ENCODE measurements at places on chromosomes 1 and 21. TPM values are rescaled to one million over a fixed set of nuclear protein-coding genes. Genes with fewer than 3 reads are reported as not detected.

- DNase-seq = no peak
Measured at GRCh38 chr1:7845761-7846160, 7.1 kb downstream of the UTS2 start.

DDX59 gene
- 39.9 TPM for total RNA-seq

DNA sequence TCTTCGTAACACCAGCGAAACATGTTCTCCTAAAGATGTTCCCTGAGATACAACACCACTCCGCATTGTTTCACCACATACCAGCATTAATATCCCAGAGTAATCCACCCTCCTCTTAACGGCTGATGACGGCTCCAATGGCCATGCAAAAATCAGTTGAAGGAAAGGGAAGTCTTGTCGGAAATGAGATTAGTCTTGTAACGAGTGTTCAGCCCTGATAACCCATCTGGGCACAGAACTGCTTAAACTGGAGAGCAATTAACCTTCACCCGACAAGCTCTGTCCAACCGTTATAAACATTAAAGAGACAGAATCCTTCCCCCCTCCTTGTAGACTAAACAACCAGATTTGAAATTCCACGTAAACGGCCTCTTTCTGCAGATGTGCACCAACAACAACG lies 21.9 kb downstream of the ERG start:
- DNase-seq = no peak

DNA sequence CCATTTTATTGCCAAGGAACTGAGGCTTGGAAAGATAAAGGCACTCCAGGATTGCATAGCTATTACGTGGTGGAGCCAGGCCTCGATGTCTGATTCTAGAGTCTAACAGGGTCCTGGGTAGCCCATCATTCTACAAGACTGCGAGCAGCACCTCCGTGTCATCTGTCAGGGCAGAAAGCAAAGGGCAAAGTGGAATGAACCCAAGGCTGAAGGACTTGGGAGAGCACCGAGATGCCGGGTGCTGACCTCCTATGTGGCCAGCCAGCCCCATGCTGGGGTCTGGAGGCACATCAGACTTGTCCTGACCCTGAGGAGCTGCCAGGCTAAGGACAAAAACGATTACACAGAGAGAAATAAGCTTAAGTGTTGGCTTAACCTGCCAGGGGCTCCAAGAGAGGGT lies 62.3 kb downstream of the MRPL37 start:
- no peak for DNase-seq

DNA sequence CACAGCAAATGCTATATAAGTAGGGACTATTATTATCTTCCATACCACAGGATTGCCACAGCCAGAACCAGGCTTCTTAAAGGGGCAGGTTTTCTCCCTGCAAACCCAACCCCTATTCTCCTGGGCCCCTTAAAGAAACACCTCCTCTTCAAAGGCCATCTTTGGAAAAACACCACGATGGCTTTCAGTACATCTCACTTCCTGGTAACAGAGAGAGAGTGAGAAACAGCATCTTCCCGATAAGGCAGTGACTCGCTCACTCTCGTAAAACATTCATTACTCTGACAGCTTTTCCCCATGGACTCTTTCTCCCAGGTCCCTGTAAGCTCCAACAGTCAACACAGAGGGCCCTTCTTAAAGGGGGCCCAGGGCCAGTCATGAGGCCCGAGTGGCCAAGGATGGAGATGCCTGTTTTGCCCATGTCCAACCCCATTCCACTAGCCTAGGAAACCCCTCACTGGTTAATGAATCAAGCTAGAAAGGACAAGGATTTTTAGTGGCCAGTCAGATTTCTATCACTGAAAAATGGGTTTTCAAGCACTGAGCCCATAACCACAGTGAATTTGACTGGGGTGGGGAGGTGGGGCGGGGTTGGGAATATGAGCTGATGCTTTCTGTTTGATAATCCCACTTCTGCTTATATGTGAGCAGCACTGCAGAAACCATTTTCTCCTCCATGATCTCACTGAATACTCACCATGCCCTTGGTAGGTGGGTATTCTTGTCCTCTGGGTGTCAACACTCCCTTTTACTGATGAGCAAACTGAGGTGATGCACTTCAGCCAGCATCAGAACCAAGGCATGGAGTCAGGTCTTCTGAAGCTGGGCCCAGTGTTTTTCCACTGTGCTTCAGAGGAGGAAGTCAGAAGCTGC lies 3.6 kb upstream of the NAV1 start:
- no peak for DNase-seq

DNA sequence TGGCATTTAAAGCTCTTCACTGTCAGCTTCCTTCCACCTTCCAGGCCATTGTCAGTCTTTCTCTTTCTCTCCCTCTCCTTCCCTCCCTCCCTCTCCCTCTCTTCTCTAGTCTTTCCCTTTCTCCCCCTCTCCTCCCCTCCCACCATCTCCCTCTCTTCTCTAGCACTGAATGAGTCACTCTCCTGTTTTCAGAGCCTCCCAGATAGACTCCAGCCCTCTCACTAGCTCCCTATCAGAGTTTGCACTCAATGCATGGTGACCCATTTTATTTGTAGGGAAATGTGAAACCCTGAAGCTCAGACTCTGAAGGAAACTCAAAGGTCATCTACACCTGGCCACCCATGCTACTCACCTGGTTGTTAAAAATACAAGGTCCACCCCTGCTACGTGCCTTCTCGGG lies 4.4 kb upstream of the MATN1 start:
- DNase-seq = no peak

DNA sequence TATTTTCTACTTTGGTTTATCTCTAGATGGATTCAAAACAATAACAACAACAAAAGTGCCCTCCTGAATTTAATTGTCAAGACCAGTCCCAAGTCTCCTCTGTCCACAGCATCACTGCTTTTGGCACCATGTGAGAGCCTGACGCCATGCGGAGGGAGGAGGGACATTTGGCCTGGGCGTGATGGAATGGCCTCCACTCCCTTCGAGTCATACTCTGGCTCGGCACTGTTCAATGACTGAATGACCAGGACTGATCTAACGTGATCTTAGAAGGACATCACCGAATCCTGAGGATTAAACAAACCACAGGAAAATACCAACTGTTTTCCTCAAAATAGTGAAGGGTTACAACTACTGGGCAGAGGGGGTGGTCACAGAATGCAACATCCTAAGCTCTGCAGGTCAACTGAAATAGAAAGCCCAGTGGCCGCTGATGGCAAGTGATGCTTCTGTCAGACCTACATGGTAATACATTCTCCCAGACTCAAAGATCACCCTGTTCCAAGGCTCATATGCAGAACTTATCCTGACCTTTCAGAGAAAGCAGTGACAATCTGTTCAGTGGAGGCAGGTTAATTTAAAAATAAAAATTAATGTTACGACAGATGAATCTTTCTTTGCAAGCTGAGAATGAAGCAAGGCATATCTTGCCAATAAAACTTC lies 19.1 kb downstream of the SRSF4 start:
- no peak for DNase-seq

AHDC1 gene
- total RNA-seq = 67.0 TPM

All from natural killer cell (primary cell).